ENCODE measurements at places on chromosomes 4 and X.

- DNase-seq, result no peak
Observed at GRCh38 chrX:65014230-65014629, 38.0 kb upstream of the ZC4H2 start.

DNA sequence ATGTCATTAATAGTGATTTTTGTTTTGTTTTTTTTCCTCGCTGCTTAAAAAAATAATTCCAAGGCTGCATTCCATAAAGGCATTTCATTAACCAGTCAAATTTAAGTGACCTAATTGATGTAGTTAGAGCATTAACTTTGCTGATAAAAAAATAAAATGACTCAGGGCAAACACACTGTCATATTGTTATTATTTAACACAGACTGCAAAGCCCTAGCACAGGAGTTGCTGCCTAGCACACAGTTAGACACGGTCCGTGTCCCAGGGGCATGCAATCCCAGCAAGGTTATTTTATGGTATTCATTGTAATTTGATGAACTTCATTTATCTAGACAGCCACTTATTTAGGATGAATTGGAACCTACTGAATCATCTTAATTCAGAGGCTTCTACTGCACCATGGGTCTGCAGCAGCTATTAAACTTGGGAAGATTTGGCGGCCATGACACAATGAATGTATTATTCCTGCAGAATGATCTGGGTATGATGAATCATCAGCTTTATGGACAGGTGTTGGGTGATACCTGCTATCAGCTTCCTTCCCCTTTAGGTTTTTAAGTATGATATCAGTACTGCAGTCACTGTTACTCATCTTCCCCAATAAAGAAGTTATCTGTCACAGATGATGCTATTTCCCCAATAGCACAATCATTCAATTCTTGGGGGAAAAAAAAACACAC lies 182.7 kb downstream of the PPARGC1A start:
- no peak for DNase-seq

GRCh38 chrX:19514791-19515614 lies at the start of gene MAP3K15:
Gene MAP3K15, minus strand, starts transcription at chrX:19515508. Its CDS starts 247 bp downstream, at chrX:19515261.
- peak; percentile 56 for DNase-seq

- DNase-seq, result no peak
Observed at GRCh38 chr4:185945252-185945651, 123.7 kb upstream of the TLR3 start.

DNA sequence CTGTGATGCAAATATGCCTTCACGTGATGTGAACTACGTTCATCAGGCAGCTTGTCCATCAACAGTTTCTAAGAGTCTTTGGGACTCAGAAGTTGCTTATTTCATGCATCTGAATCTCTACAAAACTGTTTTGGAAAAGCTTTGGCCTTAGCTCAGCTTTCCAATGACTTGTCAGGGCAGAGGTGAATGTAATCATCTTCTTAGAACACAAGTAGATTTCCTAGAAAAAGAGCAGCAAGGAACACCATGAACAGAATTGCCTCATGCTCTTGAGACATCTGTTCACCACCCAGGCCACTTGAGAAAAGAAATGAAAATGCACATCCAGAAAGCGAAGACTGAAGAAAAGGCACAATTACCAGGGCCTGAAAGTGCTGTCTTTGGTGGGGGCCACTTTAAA lies 105.8 kb upstream of the PDHA1 start:
- no peak for DNase-seq

DNA sequence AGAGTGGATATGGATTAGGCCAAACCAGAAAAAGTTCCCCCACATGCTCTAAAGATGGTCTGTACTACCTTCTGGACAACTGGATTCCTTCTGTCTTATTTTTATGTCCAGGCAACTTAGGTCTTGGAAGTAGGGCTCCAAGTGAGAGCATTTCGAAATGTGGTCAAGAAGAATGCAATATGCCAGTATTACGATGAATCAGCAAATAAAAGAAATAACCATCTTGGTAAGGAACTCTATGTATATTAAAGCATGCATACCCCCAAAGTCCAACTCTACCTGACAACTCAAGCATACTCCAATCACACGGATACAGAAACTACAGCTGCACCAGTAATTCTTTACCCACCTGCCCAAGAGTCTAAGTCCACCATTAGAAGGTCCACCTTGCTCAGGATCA lies 234.5 kb downstream of the HNRNPD start:
- DNase-seq, result no peak

All from nephron progenitor cell (in vitro differentiated cells).